ENCODE measurements at places on chromosomes 16 and 17.

GRCh38 chr17:4948166-4948930 lies at the start of gene PFN1:
PFN1 (minus strand) TSS chr17:4948530; CDS start chr17:4948394, 136 bp downstream.
- peak; percentile 83 for DNase-seq

DNA sequence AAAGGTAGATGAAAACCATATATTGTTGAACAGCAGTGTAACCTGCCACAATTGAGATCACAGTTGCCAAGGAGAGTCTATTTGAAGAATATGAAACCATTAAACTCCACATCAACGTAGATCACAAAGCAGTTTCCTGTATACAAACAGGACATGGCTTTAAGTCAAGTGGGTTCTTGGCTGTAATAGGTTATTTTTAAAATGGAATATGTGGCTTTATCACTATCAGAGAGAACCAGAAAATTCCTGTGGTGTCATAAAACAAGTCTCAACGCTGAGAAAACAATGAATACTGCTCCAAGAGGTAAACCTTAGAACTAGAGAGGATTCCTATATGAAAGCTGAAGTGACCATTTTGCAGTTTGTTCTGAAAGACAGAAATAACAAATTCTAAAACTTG lies 999.7 kb downstream of the CDH11 start:
- no peak for DNase-seq

GRCh38 chr17:4750606-4751005 lies 10.9 kb upstream of the CXCL16 start:
- no peak for DNase-seq

- no peak for DNase-seq
Observed at GRCh38 chr17:705011-705410, 9.6 kb downstream of the VPS53 start.

GRCh38 chr16:66261826-66262225 lies 104.7 kb upstream of the CDH5 start:
- DNase-seq = no peak

- DNase-seq = no peak
Observed at GRCh38 chr17:16178836-16179235, 36.5 kb downstream of the NCOR1 start.

- no peak for DNase-seq
Observed at GRCh38 chr16:66470556-66470955, 43.5 kb downstream of the BEAN1 start.

DNA sequence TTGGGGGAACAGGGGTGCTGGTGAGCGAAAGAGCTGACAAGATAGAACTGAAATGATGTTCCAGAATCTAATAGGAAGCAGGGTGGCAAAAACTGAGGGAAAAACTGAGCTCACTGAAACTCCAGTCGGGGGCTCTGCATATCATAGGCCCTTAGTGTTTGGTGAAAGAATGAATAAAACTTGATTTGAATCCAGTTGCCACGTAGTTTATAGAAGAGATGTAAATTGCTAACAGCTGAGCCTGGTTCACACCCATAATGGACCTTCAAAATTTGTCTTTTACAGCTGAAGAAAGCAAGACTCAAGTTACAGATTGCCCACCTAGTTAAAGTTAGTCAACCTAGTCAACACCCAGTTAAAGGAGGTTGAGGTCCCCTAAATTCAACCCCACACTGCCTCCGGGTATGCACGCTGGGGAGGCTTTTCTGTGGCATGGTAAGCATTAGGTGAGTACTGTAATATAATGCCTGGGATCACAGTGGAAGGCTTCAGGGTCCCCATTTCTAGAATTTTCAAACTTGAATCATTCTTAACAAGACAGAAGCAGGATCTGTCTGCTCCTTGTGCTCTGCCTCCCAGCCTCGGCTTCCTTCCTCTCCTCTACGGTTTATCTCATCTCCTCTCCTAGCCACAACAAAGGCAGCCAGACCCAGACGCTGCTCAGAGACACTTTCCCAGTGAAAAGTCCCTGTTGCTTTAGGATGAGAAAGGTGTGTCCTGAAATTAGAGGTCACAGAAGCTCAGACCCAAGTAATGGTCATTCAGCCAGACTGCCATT lies 26.9 kb upstream of the SUPT4H1 start:
- no peak for DNase-seq

- DNase-seq = no peak
Observed at GRCh38 chr16:2350500-2350899, 10.0 kb upstream of the ABCA3 start.

DNA sequence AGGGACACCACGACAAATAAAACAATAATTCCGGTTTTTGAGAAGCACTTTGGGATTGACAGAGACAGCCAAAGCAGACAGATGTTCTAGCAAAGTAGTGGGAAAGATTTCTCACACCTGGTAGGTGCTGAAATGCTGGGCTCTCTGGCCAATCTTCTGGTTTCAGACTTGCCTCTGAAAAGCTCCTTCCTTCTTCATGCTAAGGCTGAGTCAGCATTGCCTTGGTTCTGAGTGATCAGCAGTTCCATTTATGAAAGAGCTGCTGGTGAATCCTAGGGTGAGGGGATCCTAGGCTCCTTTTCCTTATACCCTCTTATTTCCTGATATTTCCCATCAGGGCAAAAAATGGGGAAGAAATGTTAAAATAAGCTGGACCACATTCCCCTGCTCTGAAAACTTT lies 268.7 kb upstream of the SALL1 start:
- DNase-seq = no peak

GRCh38 chr16:67449336-67449735 lies 18.4 kb downstream of the HSD11B2 start:
- DNase-seq = peak; percentile 9

DNA sequence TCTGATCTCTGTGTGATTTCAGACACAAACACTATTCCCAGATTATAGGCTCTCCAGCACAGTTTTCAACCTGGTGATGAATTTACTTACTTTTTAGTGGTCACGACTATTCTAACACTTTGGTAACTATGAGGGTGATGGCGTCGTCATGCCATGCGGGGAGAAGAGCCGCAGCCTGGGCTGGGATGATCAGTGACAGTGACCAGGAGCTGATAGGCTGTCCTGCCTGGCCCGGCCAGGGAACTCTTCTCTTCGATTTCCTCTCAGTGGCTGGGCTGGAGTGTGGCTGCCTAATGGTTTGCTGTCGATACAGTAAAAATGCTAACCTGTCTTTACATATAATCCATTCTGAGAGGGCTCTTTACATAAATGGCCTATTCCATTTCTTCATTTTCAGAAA lies 113.1 kb downstream of the IRX3 start:
- DNase-seq = no peak

- DNase-seq = no peak
Observed at GRCh38 chr17:28555022-28555421, 2.6 kb upstream of the UNC119 start.

DNA sequence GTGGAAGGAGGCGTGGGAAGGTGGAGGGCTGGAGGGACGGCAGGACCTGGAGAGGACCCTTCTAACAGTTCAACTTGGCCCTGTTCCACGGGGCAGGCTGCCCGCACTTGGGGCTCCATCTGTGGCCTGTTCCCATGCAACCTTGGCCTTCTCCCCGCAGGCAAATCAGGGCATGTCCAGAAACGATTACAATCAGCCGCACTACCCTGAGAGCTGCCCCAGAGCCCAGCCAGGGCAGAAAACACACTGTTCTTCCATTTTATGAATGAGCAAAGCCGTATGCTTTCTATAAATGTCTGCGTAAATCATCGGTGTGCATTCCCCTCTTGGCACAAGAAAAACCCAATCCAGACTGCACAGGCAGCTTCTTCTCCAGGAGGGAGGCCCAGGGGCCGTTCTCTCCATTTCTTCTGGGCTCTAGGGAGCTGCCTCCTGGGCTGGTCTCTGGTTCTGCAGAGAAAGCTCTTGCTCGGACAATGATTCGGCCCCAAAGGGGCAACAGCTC lies 228.7 kb downstream of the SOX9 start:
- DNase-seq = peak; percentile 58

- DNase-seq = no peak
Observed at GRCh38 chr17:28119046-28119445, 76.6 kb downstream of the NLK start.

DNA sequence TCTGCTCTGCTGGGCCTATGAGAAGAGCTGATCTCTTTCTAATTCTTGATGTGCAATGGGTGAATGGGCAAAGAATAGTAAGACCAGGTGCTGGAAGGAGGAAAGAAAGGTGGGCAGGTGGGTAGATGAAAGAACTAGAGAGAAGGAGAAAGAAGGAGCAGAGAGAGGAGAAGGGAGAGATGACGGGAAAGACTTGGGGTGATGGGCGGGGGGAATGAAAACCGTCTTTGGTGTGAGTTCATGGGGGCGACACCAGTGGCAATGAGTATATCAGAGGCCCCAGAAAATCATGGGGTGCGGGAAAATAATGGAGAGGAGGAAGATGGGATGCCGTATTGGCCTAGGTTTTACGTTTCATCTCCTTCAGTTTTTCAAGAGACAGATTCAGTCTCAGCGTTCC lies 128.8 kb upstream of the PLCG2 start:
- no peak for DNase-seq

GRCh38 chr16:79836144-79836543 lies 235.6 kb upstream of the MAF start:
- no peak for DNase-seq

DNA sequence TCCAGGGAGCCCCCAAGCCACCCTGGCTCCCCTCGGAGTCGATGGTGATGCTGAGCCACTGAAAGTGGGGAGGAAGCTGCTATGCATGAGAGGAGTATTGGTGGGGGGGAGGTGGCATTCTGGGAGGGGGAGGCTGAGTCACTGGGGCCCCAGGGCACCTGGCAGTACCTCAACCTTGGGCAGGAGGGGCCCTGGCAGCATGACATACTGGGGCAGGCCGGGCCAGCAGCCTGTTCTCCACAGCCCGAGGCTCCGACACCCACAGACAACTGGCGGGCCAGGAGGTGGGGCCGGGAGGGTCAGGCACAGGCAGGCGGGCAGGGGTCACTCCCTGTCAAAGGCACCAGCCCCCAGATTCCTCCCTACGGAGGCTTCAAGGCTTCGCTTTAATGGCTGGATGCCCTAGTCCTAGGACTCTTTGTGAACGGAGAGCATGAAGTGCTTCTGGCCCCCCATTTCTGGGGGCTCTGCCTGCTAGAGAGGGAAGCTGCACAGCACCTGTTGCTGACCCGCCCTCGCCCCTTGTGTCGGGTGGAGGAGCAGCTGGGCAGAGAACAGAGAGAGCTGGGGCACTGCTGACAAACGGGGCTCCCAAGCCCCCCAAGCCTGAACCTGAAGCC lies 928 bp downstream of the CASKIN2 start:
- no peak for DNase-seq

- DNase-seq = no peak
Observed at GRCh38 chr16:56667581-56668571, at the start of gene MT1G. MT1G (minus strand) TSS chr16:56668065; CDS start chr16:56667993, 72 bp downstream.

GRCh38 chr17:77151186-77151585 lies 10.4 kb downstream of the SEC14L1 start:
- DNase-seq = no peak

- no peak for DNase-seq
Observed at GRCh38 chr17:78014646-78015045, 56.1 kb downstream of the TNRC6C start.
